ENCODE measurements at places on chromosomes 4 and X. TPM values are rescaled to one million over a fixed set of nuclear protein-coding genes. Genes with fewer than 3 reads are reported as not detected.

The SORCS2 gene
- 9.4 TPM for total RNA-seq

The SSR4 gene
- total RNA-seq: 245 TPM

The IGSF1 gene
- total RNA-seq: 3.5 TPM

The NPY5R gene
- total RNA-seq: not detected

The FREM3 gene
- total RNA-seq: not detected

The SYAP1 gene
- total RNA-seq: 53.3 TPM

The BTK gene
- not detected for total RNA-seq

The TLR10 gene
- total RNA-seq: not detected

The FHL1 gene
- 744 TPM for total RNA-seq

The BMPR1B gene
- total RNA-seq: 7.8 TPM

The KCNE5 gene
- total RNA-seq: 0.85 TPM

The STOX2 gene
- total RNA-seq: 1.6 TPM

The CBR4 gene
- total RNA-seq: 19.7 TPM

The XKRX gene
- total RNA-seq: not detected

The MTTP gene
- not detected for total RNA-seq

The TEX13C gene
- not detected for total RNA-seq

The PDLIM5 gene
- 317 TPM for total RNA-seq

The CLIC2 gene
- total RNA-seq: 0.97 TPM

The MAGEA12 gene
- total RNA-seq: not detected

The IL21 gene
- not detected for total RNA-seq

The KLKB1 gene
- 0.17 TPM for total RNA-seq

The MAB21L2 gene
- 4.2 TPM for total RNA-seq

The KCTD8 gene
- not detected for total RNA-seq

The RTL9 gene
- 0.33 TPM for total RNA-seq

The IDS gene
- total RNA-seq: 98.5 TPM

The PAGE4 gene
- total RNA-seq: not detected

The KCND1 gene
- 1.6 TPM for total RNA-seq

The TMSB15C gene
- 3.4 TPM for total RNA-seq

The MSX1 gene
- 4.8 TPM for total RNA-seq

The CASK gene
- total RNA-seq: 39.5 TPM

The CXorf38 gene
- 9.7 TPM for total RNA-seq

The DNAAF6 gene
- total RNA-seq: not detected

The TCEANC gene
- total RNA-seq: 2.5 TPM

The NHSL2 gene
- total RNA-seq: 2.1 TPM

The TLR6 gene
- total RNA-seq: 2.9 TPM

The HSFX2 gene
- not detected for total RNA-seq
